ENCODE measurements at places on chromosomes 11 and 22. TPM values are rescaled to one million over a fixed set of nuclear protein-coding genes. Genes with fewer than 3 reads are reported as not detected.

CREB3L1 gene
- total RNA-seq = 33.3 TPM

DNA sequence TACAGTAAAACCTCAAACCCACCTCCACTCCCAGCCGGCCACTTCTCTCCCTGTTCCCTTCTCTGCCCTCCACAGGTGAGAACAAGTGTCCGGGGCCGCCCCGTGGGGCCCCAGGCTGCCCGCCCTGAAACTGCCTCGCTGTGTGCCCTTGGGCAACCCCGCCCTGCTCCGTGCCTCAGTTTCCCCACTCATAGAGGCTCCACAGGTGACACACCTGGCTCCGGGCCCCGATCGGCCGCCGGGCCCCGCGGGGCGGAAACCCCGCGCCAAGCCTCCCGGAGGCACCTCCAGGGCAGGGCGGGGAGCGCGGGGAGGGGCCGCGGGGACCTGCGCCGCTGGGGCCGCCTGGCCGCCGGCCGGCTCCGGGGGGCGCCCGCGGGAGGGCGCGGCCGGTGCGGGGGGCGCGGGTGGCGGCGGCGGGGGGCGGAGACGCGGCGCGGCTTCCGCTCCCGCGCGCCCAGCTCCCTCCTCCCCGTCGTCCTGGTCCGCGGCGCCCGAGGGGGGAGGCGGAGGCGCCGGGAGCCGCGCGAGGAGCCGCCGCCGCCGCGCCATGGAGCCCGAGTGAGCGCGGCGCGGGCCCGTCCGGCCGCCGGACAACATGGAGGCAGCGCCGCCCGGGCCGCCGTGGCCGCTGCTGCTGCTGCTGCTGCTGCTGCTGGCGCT lies at the start of gene LRP5:
Gene LRP5, plus strand, starts transcription at position 475 of the 663 bp plus-strand sequence. Its CDS starts 124 bp downstream, at position 599.
- no peaks in the 10 kb centered on the region for H3K27me3 ChIP-seq
- H3K4me3 ChIP-seq = peak within 1 kb of the TSS; percentile 79
- DNase-seq = peak; percentile 97
- no peaks in the 10 kb centered on the region for H3K36me3 ChIP-seq
- peak within 1 kb of the TSS; percentile 45 for H3K27ac ChIP-seq

GRCh38 chr22:47370448-47371262 lies 608.2 kb downstream of the TBC1D22A start:
- H3K27me3 ChIP-seq = no peaks in the 10 kb centered on the region
- peak; percentile 39 for DNase-seq
- H3K27ac ChIP-seq = no peak overlapping the region
- no peak overlapping the region for H3K4me3 ChIP-seq
- H3K36me3 ChIP-seq = no peaks in the 10 kb centered on the region

DNAJB13 gene
- not detected for total RNA-seq

DNA sequence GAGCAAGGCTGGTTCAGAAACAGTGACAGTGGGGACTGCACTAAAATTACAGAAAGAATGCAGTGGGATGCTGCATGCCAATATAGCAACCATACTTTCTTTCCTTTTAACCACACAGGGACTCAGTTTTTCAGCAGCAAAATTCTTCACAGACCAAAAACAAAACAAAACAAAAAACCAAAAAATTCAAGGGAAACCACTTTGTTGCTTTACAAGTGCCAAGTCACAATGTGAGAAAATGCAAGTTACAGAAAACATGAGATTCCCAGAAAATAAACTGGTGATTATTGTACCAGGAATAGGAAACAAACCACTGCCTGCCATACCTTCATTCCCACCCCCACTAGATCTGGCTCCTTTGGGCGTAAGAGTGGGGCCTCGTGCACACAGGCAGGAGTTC lies 52.6 kb downstream of the TENM4 start:
- DNase-seq = no peak
- H3K27ac ChIP-seq = no peak overlapping the region
- peaks cover 4% of the 10 kb centered on the region for H3K4me1 ChIP-seq
- no peak overlapping the region for H3K4me3 ChIP-seq

DNA sequence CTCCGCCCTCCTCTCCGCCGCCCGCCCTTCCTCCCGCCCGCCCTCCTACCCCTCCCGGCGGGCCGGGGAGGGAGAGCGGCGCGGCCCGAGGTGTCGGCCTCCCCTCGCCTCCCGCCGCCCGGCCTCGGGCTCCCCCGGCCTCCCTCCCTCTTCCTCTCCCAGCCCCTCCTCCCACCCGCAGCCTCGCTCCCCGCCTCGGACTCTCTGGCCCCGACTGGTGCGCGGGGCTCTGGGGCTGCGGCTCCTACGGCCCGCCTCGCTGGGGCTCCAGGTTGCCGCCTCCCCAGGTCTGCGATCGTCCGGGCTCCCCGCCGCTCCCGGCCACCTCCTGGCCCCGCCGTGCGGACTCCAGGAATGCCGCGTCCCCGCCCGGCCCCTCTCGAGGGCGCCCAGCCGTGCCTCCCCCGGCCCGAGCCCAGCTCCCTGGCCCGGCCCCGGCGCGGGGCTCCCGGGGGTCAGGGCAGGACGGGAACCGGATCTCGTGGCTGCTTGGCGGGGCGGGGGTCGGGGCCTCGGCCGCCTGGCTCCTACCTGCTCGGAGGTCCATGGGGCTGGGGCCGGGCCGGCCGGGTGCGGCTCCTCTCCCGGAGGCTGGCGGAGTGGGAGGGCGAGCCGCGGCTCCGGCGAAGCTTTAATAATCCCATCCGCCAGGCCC lies at the start of gene CLCF1:
Gene CLCF1, minus strand, starts transcription at position 606 of the 655 bp plus-strand sequence. Its CDS starts 59 bp downstream, at position 547.
- no peaks in the 10 kb centered on the region for H3K36me3 ChIP-seq
- peak; percentile 97 for DNase-seq
- peak within 1 kb of the TSS; percentile 85 for H3K4me3 ChIP-seq
- H3K27me3 ChIP-seq = no peaks in the 10 kb centered on the region
- H3K27ac ChIP-seq = peak within 1 kb of the TSS; percentile 98

DRD2 gene
- not detected for total RNA-seq

VSIG10L2 gene
- total RNA-seq = not detected

DNA sequence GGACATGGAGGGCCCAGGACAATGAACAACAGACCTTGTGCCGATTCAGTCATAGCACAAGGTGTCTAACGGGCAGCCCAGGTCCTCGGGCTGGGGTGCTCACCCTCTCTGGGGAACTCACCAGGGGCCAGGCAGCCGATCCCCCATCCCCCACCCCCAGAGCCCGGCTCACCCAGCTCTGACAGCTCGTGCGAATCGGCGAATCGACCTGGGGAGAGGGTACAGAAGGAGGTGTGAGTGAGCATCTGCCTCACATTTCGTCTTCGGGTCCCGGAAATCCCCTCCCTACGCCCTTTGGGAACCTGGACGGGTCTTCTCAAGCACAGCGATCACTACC lies 423 bp downstream of the PEX16 start:
- H3K36me3 ChIP-seq = peaks cover 20% of the 10 kb centered on the region
- peaks cover 15% of the 10 kb centered on the region for H3K27me3 ChIP-seq
- DNase-seq = peak; percentile 81
- H3K4me3 ChIP-seq = peak overlapping the region; percentile 100

DNA sequence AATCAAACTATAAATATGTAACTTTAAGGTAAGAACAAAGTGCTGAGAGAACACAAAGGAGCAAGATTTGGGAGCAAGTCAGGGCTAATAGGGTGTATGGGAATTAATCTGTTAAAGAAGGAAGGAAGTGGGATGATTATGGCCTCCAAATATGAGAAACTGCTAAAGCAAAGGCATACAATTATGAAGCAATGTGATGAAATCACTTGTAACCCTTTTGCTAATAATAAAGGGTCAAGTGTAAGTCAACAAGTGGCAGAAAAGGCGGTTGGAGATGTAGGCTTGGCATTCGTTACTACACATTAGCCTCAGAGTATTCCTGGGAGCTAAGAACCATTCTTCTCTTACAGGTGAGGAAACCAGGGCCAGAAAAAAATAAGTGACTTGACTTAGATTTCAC lies 1002.3 kb upstream of the TENM4 start:
- no peaks in the 10 kb centered on the region for H3K27me3 ChIP-seq
- H3K4me1 ChIP-seq = no peaks in the 10 kb centered on the region
- H3K36me3 ChIP-seq = no peaks in the 10 kb centered on the region
- no peak for DNase-seq
